Activated CD4-positive, alpha-beta T cell treated with anti-CD3 and anti-CD28 coated beads, Interleukin-2, amount 50 U/mL, for 1 hour (primary cell): ENCODE measurements at places on chromosomes 2 and 18.

GRCh38 chr2:166031054-166031453 lies 77.5 kb upstream of the TTC21B start:
- DNase-seq: no peak

- DNase-seq: no peak
Measured at GRCh38 chr2:240981280-240981679, 17.1 kb upstream of the SNED1 start.

GRCh38 chr2:204203704-204204103 lies 267.1 kb downstream of the ICOS start:
- no peak for DNase-seq

DNA sequence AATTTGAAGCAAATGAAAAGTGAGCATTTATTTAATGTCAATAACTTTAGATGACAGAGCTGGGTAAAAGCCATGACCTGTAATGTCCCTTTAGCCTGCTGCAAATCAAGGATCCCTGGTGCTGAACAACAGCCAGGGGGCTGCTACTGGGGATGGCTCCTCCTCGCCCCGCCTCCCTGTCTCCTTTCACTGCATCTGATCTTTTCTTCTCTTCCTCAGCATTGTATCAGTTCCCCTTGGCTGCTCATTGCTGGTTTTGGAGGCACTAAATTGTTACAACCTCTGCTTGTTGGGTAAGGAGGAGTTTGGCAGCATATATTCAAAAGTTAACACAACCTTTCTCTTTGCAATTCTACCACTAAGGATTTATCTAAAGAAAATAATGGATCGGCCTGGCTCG lies 236.3 kb upstream of the ID2 start:
- no peak for DNase-seq

DNA sequence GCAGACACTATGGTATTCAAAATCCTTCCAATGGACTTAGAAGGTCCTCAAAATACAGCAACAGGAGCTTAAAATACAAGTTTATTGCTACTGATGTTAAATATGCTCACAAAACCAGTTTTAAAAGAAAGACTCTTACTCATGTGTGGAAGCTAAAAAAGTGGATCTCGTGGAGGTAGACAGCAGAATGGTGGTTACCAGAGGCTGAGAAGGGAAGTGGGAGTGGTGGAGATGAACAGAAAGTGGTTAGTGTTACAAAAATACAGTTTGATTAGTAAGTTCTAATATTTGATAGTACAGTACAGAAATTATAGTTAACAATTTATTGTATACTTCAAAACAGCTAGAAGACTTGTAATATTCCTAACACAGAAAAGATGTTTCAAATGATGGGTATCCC lies 12.1 kb downstream of the ADAM17 start:
- no peak for DNase-seq

GRCh38 chr2:111148225-111148873 lies 27.6 kb downstream of the BCL2L11 start:
- no peak for DNase-seq

- DNase-seq: no peak
Measured at GRCh38 chr18:35451032-35451431, 46.7 kb downstream of the INO80C start.

DNA sequence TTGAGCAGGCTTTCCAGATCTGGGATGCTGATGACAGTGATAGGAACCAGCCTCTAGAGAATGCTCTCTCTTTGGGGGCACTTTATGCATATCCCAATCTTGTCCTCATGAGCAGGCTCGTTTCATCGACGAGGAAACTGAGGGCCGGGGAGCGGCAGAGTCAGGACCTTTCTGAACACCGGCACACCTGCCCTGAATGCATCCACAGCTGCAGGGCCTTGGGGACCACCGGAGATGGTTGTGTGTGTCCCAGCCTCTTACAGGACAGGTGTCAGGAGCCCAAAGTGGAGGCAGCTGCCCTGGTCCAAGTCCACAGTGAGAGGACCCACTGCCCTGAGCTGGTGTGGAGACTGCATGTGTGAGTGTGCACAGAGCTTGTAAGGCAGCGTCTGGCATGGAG lies 47.6 kb upstream of the FAHD2A start:
- no peak for DNase-seq

DNA sequence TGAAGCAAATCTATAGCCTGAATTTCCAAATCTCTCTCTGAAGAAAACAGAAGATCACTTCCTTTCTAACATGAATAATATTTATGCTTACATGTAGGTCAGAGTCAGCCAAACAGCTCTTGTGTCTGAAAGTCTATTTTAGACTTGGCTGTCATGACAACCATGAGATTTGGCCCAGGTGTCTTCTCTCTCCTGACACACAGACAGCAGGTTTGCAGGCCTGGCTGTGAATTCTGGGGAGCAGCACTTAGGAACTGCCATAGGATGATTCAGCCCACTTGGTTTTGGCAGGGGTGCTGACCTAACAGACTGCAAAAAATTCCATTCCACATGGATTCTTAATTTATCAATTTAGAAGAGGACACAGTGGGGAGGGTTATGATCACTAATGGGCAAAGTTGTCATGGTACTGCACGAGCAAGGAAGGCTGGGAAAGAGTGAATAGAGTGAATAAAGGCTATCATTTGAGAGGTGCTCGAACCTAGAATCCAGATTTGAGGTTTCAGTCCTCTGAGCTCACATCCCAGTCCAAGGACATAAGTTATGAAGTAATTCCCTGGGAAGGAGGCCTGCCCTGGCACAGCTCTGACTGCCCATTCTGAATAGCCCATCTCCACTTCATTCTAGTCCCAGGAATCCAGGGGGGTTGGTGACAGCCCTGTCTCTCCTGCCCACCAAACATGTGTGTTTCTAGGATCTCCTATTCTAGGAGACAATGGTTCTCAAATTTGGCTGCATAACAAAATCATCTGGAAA lies 453.9 kb upstream of the TRIB2 start:
- DNase-seq: no peak

DNA sequence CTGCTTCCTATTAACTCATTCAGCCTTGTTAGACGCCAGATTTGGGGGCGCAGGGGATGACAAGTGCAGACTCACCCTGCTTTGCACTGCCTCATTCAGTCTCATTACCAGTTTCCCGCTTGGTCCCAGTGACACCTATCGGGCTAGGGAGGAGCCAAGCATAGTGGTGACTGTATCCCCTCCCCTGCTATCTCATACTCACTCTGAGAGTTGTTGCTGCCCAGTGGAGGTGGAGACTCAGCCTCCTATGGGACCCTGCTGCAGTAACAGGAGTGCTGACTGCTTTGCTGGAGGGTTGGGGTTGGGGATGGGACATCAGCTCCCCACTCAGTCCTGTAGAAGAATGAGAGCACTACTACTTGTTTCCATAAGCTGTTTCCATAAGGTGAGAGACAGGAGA lies 21.3 kb upstream of the PIK3C3 start:
- no peak for DNase-seq

- no peak for DNase-seq
Measured at GRCh38 chr2:159445307-159445706, 158.8 kb upstream of the WDSUB1 start.

DNA sequence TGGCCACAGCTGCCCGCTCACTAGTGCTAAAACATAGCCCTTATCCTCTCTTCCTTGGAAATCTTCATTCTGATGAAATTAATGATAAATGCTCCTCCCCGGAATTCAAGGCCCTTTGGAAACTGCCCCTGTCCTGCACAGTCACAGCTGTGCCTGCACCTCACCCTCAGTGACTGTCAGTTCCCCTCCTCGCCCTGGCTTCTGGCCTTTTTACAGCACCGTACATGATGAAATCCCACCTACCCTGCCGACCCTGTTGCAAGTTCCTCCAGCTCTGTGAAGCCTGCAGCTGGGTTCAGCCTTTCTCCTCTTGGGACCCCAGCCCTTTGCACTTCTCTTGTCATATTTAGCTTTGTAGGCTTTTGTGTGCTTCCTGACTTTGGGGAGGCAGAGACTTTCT lies 48.4 kb downstream of the DCDC2C start:
- no peak for DNase-seq

DNA sequence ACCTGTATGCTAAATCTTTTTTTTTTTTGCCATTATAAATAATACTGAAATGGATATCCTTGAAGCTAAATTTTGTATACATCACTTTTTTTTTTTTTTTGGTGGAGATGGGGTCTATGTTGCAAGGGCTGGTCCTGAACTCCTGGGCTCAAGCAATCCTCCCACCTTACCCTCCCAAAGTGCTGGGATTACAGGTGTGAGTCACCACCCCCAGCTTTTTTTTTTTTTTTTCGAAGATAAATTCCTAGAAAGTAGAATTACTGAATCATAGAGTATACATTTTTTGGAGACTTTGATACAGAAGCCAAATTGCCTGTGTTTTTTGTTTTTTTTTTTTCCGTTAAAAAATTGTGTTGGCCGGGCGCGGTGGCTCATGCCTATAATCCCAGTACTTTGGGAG lies 51.0 kb upstream of the MCFD2 start:
- DNase-seq: no peak

GRCh38 chr18:57961411-57961810 lies 82.6 kb upstream of the NEDD4L start:
- no peak for DNase-seq

GRCh38 chr2:201532686-201533304 lies 81.3 kb downstream of the STRADB start:
- no peak for DNase-seq

DNA sequence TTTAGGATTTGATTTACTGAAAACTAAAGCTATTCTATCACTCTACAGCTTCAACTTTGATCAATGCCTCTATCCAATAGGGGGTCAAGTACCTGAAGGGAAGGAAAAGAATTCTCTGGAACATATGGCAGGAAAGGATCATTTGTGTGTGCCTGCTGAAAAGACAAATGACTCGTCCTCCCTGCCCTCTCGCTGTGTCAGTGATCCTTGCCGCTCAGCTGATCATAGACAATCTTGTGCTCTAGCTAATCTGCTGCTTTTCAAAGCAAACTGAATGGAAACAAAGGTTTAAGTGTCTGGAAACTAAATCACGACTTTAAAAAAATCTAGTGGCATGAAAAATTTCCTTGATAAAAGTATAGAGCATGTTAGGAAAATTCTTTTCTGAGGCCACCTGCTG lies 75.6 kb upstream of the CPO start:
- no peak for DNase-seq

DNA sequence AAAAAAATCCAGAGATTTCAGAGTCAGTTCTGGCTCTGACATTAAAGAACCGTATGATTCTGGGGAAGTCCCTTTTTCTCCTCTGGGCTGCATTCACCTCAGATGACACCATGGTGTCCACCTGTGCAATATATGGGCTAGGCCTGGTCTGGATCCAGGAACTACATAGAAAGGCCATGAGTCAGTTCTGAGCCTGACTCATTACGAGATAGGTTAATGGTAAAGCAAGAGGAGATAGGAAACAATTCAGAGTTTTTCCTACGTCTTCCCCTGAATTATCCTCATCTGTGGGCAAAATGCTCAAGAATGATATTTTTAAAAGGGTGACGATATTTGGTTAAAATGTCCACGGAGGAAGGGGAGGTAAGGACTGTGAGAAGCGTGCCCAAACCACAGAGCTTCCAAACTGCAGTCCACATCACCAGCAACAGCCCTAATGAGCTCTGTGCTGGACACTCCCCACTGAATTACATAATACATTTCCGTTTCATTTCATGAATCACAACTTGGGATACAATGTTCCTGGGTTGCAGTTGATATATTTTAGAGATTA lies 180.1 kb upstream of the OSR1 start:
- DNase-seq: no peak

GRCh38 chr2:202064881-202065230 lies 8.2 kb upstream of the KIAA2012 start:
- no peak for DNase-seq

DNA sequence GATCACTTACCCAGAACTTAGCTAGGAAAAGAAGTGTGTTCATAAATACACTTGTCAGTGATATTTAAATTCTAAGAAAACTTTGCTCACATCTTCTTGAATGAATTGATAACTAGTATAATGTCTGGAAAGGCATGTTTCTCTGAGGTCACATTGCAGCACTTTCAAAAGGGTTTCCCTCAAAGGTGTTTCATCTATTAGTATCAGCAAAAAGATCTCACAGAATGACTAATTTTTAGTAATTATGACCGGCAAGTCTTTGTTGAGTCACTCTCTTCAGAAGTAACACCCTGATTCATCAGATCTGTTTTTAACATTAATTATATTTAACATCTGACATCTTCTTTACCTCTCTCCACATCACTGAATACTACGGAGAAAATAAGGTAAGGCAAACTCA lies 222.3 kb downstream of the IKZF2 start:
- no peak for DNase-seq

- DNase-seq: no peak
Measured at GRCh38 chr2:117738991-117739839, 75.3 kb upstream of the DDX18 start.

- no peak for DNase-seq
Measured at GRCh38 chr18:31789409-31789808, 28.7 kb upstream of the SLC25A52 start.

DNA sequence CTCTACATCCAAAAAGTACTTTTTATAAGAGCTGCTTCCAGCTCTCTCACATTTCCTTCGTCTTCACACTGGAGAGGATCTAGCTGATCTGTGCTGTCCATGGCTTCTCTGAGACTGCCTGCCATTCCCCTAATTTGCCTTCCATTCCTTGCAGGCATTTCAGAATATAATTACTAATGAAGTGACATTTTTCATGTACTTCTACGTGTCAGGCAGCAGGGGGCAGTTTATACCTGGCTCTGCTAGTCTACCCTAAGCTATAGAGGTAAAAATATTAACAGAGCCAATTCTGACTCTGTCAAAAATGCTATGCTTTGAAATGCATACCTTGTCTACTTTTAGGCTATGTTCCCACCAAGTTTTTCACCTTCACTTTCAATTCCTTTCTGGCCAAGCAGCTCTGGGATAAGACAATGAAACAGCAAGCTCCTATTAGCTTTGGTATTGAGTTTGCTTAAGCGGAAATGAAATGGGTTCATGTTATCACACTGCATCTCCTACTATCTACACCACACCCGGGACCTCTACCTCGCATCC lies 81.9 kb downstream of the MEP1B start:
- no peak for DNase-seq

- no peak for DNase-seq
Measured at GRCh38 chr18:8424481-8424880, 184.8 kb upstream of the RAB12 start.

DNA sequence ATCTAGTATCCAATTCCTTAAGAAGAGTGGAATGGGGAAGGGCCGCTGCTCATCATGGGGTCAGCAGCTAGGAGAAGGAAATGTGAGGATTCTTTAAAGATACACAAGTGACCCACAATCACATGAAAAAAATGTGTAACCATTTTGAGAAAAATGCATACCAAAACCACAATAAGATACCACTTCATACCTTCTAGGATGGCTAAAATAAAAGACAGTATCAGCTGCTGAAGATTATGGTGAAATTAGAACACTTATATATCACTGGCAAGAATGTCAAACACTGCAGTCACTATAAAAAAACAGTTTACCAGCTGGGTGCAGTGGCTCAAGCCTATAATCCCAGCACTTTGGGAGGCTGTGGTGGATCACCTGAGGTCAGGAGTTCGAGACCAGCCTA lies 67.9 kb downstream of the C2orf74 start:
- no peak for DNase-seq

GRCh38 chr2:111918383-111918806 lies 20.0 kb downstream of the MERTK start:
- DNase-seq: no peak

DNA sequence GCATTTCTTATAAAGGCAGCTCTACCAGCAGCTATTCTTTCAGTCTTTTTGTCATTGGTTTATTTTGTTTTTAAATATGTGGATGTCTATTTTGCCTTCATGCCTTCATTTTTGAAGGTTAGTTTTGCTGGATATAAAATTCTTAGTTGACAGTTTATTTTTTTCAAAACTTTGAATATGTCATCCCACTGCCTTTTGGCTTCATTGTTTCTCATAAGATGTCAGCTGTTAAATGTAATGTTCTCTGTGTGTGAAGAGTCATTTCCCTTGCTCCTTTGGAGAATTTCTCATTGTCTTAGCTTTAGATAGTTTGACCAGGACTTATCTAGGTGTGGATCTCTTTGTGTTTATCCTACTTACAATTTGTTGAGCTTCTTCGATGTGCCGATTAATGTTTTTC lies 213.5 kb downstream of the KIAA1328 start:
- DNase-seq: no peak
